ENCODE measurements at places on chromosomes 4 and X.

GRCh38 chrX:97797076-97797475 is 913.4 kb downstream of the RPA4 start:
- DNase-seq = no peak

DNA sequence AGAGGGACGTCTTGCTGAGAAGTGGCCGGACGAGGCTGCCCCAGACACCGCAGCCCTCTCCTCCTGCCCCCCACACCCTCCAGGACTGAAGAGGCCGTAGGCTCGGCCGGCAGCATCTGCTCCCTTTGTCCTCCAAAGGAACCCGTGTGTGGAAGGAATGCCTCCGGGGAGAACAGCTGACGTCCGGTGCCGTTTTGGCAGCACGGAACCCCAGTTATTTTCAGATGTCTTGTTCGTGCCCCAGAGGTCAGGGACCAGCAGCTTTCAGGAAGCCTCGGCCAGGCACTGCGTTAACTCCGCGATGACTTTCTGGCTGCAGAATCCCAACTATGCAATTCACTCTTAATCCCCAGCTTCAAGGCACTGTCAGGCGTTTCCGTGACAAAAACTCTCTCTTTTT is 10.9 kb upstream of the PPP2R3B start:
- no peak for DNase-seq

- no peak for DNase-seq
These were observed 52.8 kb upstream of the CCSER1 start for GRCh38 chr4:90074322-90074886.

GRCh38 chrX:95703696-95704095 is 980.9 kb upstream of the DIAPH2 start:
- no peak for DNase-seq

DNA sequence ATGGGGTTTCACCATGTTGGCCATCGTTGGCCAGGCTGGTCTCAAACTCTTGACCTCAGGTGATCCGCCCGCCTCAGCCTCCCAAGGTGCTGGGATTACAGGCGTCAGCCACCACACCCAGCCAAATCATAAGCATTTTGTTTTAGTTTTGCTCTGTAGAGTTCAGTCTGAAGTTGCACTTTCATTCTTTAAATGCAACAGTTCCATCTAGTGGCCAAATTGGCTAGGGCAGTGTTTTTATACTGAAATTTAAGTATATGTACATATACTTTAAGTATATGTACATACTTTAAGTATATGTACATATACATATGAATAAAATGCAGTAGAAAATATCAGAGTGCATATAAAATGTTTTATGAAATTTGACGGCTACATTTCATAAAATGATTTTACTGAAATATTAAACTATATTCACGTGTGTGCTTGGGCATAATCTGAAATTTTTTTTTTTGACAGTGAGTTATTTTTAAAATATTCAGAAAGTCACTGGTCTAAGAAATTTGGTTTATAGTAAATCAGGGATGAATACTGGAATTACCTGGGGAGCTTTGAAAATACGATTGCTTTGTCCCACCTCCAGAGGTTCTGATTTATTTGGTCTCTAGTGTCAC is 145.5 kb downstream of the NWD2 start:
- no peak for DNase-seq

GRCh38 chrX:150217609-150218008 is 145.5 kb upstream of the MAMLD1 start:
- DNase-seq = no peak

DNA sequence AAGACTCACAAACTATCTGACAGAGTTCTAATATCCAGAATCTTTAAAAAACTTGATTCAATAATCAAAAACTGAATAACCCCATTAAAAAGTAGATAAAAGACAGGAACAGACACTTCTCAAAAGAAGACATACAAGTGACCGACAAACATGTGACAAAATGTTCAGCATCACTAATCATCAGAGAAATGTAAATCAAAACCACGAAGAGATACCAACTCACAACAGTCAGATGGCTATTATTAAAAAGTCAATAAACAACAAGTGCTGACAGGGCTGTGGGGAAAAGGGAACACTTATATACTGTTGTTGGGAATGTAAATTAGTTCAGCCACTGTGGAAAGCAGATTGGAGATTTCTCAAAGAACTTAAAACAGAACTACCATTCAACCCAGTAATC is 138.1 kb upstream of the RASGEF1B start:
- DNase-seq = no peak

GRCh38 chr4:53191997-53192396 is 173.9 kb downstream of the SCFD2 start:
- no peak for DNase-seq

DNA sequence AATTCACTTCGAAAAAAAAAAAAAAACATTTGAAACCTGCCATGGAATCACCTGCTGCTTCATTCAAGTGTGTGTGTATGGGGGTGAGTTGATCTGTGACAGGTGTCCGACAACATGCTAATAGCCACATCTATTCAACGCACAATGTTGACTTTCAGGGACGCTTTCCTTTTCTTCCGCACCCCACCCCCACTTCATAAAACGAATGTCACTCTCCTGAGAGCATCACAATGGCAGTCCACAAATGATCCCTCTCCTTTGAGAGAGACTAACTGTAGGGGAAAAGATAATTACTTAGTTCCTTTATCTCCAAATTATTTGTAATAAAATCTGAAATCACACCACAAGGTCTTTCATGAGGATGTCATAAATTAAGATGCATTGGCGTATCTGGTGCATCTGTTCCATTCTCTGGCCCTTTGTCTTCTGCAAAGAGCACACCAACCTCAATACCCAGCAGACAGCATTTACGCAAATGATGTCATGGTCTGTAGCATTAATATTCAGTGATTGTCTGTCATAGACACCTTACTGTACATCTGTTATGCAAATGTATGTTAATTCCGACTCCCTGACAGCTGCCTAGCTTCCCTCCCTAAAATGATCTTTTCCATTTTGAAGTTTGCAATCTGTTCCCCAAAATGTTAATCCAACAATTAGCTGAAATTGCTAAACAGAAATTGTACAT is 640.0 kb upstream of the BOD1L1 start:
- no peak for DNase-seq

DNA sequence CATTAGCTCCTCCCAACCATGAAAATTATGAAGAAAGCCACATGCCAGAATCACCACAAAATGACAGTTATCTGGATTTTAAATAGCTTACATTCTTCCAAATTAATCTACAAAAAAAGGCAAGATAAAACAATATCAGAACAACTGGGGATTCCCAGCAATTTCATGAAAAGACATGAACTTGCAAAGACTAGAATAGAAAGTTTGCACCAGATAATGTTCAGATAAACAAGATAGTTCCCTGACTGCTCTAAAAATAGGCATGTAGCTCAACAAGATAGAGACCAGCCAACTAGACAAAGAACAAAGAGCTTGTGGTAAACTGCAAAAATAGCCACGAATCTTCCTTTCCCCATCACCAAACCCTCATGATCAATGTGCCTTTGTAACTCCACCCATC is 30.3 kb upstream of the DDX53 start:
- DNase-seq = no peak
